Stimulated activated CD4-positive, alpha-beta T cell treated with anti-CD3 and anti-CD28 coated beads, Interleukin-12 subunit alpha, Interleukin-12 subunit beta, amount 100 ng/mL, for 24 hours (primary cell): ENCODE measurements at places on chromosomes 7 and 10.

GRCh38 chr7:84524714-84525694, 330.4 kb upstream of the SEMA3A start:
- no peak for DNase-seq

DNA sequence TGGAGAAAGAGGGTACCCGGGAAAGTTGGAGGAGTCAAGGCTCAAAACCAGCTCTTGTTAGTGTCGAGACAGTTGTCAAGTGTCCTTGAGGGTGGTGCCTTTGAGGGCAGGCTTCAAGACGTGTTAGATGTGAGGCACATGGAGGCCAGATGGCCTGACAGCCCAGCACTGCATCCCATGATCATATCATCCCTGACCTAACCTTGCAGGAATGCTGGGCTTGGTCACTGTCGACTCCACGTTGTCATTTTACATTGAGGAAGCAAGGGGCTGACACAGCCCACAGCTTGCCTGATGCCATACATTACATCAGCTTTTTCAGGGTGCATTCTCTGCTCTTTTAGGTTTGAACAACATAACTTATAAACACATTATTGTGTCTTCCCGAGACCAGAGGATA, 114.1 kb downstream of the ABCA13 start:
- no peak for DNase-seq

GRCh38 chr7:64307254-64308015, 6.3 kb upstream of the ZNF736 start:
- DNase-seq = peak; percentile 83

- no peak for DNase-seq
Measured at GRCh38 chr7:94061326-94061725, 57.2 kb upstream of the BET1 start.

DNA sequence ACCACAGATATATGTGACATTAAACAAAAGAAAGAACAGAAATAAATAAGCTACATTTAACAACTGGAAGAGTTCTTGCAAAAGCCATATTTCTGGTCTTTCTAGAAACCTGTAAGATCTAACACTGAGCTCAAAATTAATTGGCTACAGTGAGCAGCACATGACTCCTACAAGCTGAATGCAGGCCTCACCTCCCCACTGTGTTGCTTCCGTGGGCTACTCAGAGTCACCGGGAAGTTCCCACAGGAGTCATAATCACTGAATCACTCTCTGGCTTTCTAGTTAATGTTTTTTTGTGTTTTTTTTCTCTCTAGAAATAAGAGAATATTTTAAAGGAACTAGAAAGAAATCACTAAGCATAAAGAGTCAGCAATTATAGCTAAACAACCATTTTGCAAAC, 10.2 kb upstream of the MRPS24 start:
- DNase-seq = no peak

GRCh38 chr10:46555713-46556514, 544 bp downstream of the GPRIN2 start:
- no peak for DNase-seq

- DNase-seq = no peak
Measured at GRCh38 chr10:110150981-110151380, 56.4 kb upstream of the MXI1 start.

DNA sequence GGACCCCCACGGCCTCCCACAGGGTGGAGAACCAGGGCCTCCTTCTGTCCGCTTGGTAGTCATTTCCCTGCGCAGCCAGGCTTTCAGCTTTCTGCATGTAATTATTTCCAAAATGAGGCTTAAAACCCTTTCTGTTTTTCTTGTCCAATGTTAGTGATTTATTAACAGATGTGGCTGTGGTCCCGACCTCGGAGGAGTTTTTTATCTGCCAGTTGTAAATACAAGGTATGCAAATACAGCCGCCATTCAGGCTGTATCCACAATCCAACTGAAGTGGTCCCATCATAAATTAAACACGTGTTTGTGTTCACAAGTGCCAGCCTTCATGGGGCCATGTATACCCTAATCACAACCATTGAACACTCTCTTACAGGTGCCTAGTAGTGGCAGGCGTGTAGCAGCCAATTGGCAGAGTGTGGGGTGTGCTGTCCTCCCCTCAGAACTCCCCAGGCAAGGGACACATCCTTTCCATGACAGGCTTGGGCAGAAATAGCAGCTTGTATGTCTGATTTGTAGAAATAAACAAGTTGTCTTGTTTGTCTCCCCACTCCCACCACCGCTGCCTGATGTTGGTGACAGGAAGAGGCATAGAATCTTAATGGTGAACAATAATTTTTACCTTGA, 251.3 kb upstream of the MKI67 start:
- DNase-seq = no peak

DNA sequence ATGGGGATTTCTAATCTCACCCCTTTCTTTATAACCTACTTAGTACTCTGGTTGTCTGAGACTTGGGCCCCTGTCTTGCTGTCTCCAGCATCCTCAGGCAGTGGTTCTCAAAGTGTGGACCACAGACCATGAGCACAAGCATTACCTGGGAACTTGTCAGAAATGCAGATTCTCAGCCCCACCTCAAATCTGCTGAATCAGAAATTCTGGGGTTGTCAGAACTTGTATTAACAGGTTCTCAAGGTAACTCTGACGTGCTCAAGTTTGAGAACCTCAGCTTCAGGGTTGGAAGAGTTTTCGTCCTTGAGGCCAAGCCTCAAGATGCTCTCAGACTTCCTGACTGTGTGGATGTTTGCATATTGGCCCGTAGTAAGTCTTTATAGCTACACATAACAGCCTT, 97.4 kb downstream of the REEP3 start:
- no peak for DNase-seq

DNA sequence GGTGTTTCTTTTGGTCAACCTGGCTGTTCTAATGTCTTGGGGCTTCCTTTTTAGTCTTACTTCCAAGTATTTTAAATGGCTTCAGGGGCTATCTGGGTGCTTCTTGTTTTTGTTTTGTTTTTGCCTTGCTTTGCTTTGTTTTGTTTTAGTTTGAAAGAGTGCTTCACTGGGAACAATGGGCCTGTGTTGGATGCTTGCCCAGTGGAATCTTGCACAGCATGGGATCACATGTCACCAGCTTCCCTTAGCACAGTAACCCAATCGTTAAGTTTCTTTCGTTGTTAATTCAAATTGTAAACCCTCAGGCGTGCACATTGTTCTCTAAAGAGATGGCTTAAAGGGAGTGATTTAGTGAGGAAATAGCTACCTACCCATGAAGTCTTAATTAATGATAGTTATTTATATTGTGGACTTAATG, 8.9 kb downstream of the COL17A1 start:
- no peak for DNase-seq

DNA sequence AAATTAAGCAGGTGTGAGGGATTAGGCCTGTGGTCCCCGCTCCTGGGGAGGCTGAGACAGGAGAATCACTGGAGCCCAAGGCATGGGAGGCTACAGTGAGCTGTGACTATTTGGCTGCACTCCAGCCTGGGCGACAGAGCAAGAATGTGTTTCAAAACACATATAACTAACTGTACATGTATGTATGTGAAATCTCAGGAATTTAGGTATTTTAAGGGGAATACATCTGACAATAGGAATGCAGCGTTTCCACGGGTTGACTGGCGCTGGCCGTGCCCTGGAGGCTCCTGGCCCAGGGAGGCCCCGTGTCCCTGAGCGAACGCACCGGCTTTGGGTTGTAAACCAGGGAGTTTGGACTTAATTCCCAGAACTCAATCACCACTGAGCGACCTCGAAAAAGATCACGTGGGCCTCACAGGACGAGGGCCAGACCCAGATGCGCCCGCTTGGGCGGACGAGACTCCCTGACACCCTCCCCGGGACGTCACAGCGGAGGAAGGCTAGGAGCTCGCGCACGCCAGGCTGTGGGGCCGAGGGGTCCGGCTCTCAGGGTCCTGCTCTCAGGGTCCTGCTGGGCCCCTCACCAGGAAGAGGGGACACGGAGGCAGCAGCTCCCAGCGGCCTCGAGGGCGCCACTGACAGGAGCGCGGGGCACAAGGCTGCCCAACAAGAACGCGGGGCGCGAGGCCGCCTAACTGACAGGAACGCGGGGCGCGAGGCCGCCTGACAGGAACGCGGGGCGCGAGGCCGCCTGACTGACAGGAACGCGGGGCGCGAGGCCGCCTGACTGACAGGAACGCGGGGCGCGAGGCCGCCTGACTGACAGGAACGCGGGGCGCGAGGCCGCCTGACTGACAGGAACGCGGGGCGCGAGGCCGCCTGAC, 18.4 kb downstream of the PTPRN2 start:
- no peak for DNase-seq

GRCh38 chr10:129140921-129141885, 325.8 kb upstream of the MGMT start:
- no peak for DNase-seq

DNA sequence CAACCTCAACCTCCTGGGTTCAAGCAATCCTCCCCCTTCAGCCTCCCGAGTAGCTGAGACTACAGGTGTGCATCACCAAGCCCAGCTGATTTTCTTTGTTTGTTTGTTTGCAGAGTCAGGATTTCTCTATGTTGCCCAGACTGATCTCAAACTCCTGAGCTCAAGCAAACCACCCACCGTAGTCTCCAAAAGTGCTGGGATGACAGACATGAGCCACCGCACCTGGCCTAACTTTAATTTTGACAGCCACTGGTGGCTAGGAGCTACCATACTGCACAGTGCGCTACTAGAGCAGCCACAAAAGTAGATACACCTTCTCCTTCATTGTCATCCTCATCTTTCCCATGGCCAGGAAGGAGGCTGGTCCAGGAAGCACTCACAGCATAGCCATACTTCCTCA, 31.2 kb upstream of the GATA3 start:
- DNase-seq = no peak
